ENCODE measurements at places on chromosomes 2 and 18.

DNA sequence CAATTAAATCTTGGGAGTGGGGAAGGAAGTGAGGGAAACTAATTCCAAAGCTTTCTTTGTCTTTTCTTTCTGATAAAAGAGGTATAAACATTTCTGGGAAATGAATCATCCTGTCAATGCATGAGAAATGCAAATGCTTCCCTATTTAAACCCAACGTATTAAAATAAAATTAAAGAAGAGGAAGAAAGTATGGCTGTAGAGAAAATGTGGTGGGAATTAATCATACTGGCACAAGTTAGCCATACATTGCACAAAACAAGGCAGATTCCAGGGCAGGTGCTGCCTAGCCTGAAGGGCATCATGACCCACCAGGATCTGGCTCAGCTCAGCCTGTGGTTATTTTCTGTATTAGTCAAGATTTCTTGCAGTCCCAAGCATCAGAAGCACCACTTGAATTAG, 338.0 kb downstream of the NYAP2 start:
- DNase-seq: peak; percentile 76

GRCh38 chr2:15870565-15870964, 69.8 kb upstream of the MYCN start:
- no peak for DNase-seq

GRCh38 chr2:133197156-133197555, 371.1 kb downstream of the NCKAP5 start:
- DNase-seq: no peak

DNA sequence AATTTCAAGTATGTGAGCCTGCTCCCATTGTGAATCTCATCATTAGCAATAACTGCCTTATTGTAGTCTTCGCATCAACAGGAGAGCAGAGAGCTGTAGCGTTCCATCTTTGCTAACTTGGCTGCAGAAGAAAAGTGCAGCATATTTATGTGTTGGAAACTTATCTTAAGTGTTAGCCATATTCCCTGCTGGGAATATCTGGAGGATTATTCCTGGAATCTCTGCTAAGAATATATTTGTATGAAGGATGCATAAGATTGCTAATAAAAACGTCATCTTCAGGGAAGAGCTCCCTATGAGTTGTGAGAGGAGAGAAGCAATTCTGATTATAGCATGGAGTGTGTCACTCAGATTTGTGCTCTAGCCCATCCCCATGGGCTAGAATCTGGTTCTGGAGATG, 115.1 kb upstream of the REG3G start:
- no peak for DNase-seq

GRCh38 chr2:99898336-99899048, 243.9 kb downstream of the AFF3 start:
- no peak for DNase-seq

DNA sequence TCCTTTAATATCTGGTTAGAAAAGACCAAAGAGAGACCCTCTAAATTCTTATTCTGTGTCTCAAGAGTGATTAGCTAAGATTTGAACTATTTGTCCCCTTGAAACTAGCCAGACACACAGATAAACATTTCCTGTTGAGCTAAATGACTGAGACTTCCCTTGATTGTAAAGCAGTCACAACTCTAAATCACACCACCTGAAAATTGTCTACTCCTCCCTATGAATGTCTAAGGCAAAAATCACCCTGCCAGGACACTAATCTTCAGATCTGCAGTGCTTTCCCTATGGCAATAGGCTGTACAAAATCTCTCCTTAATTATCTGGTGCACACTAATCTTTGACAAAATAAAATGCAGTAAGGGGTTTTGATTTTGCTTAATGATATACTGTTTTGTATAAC, 200.5 kb upstream of the GULP1 start:
- no peak for DNase-seq

DNA sequence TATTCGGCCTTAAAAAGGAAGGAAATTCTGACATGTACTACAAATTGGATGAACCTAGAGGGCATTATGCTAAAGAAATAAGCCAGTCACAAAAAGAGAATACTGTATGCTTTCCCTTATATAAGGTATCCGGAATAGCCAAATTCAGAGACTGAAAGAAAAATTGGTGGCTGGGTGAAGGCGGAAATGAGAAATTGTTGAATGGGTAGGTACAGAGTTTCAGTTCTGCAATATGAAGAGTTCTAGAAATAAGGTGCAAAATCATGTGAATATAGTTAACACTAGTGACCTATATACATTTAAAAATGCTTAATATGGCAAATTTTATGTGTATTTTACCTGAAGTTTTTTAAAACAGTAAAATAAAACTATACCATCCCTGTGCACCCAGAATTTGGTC, 43.1 kb downstream of the RMP24 start:
- no peak for DNase-seq

DNA sequence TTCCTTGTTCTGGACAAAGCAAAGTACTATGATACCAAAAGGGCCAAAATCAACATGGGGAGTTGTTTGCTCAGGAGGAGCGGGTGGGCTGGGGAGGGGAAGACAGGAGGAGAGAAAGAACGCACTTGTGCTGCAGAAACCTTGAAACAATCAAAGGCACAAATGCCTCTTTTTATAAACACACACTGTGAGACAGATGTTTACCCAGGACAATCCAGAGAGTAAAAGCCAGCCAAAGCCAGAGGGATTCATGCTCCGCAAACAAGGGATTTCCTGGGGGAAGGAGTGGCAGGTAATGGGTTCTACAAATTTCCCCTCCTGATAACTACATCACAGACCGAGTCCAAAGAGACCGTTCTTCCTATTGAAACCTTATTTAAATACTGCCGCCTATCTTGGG, 323.5 kb upstream of the SKOR2 start:
- no peak for DNase-seq

DNA sequence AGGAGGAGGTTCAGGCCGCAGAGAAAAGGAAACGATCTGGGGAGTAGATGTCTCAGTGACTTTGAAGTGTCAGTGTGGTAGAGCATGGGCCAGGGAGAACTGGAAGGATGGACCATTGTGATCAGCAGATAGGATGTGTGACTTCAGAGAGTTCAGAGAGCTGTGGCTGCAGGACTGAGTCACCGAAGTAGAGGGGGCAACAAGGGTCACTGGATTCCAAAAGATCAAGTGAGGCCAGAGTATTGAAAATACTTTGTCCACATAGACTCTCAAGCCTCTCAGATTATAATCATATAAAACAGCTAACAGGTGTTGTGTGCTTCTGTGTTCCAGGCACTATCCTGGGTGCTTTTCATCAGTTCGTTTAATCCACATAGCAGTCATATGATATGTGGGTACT, 99.4 kb downstream of the CRIM1 start:
- DNase-seq: no peak

DNA sequence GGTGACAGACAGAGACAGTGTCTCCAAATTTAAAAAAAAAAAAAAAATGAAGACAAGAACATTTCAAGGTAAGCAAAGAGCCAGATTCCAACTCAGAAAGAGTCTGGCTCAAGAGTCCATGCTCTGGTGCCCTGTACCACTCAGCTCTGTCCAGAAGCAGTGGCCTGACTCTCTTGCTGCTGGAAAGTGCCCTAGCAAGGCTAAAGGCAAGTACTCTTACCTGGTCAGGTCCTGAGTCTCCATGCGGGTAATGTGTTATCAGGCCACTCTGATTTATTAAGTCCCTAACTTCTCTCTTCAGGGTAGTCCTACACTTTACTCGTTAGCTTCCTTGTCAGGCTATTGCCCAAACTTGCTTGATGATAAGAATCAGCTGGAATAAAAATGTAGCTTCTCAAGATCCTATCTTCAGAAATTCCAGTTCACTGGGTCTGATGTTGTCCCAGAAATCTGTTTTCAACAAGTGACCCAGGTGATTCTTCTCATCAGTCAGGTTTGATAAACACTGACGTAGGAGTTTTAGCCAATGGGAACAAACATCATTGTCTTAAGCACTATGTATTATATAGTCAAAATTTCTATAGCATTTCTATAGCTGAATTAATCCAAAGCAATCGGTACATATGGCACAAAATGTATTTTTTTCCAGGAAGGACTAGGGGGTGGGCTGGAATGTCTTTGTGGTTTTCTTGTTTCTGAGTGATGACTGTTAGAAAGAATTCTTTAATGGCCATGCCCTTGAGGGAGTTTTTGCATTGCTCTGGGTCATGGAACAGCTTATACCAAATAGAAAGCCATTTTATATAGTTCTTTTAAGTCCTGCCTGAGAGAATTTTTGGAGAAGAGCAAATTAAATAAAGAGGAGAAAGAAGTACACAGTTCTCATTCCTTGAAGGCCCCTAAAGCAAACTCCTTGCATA, 139.9 kb upstream of the DNMT3A start:
- DNase-seq: peak; percentile 51

- DNase-seq: no peak
Measured at GRCh38 chr2:241895712-241896641, 26.4 kb downstream of the RTP5 start.

DNA sequence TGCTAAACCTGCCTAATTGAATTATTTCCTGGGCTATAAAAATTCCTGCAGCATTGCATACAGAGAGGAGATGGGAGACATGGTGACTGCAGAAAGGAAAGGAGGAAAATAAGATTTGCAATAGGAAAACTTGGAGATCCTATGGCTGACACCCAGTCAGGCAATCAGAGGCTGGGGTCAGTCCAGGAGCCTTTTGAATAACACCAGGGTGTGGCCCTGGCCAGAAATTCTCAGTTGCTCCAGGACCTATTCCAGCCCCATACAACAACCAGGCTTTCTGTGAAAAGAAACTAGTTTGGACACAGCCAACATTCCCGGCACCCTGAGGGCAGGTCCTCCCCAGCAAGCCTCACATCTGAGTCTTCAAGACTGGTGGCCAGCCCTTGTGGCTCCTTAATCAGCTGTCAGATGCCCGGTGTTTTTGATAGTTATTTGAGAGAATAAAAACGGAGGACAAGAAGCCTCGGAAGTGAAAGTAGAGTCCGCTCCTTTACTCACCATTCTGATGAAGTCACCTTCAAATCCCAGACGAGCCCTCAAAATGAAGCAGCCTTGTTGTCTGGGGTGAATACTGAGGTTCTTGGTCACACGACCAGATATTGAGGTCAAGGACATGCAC, 31.1 kb upstream of the GMCL1 start:
- no peak for DNase-seq

DNA sequence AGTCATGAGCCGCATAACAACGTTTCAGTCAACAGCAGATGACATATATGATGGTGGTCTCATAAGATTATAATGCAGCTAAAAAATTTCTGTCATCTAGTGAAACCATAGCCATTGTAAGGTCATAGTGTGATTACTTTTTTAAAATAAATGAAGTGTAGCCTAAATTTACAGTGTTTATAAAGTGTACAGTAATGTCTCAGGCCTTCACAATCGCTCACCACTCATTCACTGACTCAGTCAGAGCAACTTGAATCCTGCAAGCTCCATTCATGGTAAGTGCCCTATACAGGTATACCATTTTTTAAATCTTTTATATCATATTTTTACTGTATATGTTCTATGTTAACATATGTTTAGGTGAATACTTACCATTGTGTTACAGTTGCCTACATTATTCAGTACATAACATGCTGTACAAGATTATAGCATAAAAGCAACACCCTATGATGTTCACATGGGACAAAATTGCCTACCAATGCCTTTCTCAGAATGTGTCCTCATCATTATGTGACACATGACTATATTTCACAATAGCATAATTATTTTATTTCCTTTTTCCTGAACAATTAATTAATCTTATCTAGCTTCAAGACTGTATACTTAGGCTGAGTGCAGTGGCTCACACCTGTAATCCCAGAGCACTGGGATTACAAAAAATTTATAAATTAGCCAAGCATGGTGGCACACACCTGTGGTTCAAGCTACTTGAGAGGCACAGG, 1115.9 kb upstream of the ZEB2 start:
- no peak for DNase-seq

DNA sequence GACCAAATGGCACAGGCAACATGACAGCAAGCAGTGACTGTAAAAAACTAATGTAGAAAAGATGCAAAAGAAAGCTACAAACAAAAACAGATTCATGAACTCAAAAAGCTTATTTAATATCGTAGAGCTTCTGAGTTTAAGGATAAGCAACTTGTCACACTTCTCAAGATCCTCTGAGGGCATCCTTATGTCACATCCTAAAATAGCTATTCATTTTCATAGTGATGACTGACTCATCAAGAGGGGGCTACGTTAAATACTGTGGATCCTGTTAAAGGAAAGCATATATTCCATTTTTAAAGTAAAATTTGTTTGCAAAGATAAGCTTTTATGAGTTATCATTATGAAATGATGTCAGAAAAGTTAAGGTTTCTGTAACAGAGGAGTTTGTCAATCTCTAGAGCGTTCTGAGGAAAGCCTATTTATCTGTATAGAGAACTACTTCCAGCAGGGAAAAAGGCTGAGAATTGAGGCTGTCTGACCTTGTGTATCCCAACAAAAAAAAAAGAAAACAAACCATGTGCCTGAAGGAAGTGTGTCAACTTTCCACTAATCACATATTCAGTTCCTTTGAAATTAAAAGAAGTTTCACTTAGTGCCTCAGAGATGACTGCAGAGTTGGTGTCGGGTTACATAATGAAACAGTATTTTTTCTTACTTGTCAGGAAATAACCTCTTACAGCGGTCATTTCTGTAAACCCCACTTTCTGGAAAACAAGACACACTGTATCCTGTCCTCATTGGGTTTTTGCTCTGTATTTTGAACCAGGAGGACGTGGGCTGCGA, 115.5 kb downstream of the ESCO1 start:
- peak; percentile 30 for DNase-seq

- no peak for DNase-seq
Measured at GRCh38 chr2:230602562-230603230, 109.9 kb upstream of the CAB39 start.

DNA sequence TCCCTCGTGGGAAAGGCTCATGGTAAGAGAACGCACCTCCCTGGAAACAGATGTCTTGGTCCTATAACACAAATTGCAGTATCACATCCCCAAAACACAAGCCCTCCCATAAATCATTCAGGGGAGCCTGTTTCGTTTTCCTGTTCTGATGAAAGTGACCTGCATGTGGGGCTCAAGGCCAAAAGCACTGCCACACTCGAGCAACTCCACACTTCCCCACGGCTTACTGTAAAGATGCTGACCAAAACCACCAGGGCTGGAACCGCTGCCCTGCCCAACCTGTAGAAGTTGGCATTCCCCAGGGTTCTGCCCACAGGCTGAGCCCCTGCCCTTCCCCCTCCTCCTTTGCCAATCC, 139.7 kb downstream of the BCL11A start:
- no peak for DNase-seq

DNA sequence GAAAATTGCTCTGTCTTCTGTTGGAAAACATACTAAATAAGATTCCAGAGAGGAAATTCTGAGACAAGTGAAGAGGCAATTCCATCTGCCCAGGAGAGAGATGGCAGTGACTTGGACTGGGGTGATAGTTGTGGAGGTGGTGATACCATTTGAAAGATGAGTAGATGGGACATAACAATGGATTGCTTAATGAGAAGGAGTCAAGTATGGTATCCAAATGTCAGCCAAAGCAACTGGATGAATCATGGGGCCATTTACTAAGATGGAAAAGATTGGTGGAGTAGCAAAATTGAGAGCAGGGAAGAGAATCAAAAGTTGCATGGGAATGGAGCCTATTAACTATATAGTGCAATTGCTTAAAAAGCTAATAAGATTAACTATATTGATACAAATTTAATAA, 222.1 kb downstream of the ETAA1 start:
- no peak for DNase-seq

- DNase-seq: no peak
Measured at GRCh38 chr2:96551605-96552314, 15.2 kb downstream of the ARID5A start.

GRCh38 chr2:20108655-20109396, 57.4 kb upstream of the LAPTM4A start:
- DNase-seq: peak; percentile 47

- DNase-seq: no peak
Measured at GRCh38 chr18:63888470-63889190, 1.1 kb downstream of the SERPINB2 start.

GRCh38 chr18:74715865-74716712, 118.4 kb downstream of the ZNF407 start:
- no peak for DNase-seq

- DNase-seq: no peak
Measured at GRCh38 chr18:56139792-56140254, 498.6 kb downstream of the TXNL1 start.
